ENCODE measurements at places on chromosomes 11 and 22.

- no peak for DNase-seq
These were observed 67.7 kb downstream of the CCDC81 start for GRCh38 chr11:86442420-86442819.

DNA sequence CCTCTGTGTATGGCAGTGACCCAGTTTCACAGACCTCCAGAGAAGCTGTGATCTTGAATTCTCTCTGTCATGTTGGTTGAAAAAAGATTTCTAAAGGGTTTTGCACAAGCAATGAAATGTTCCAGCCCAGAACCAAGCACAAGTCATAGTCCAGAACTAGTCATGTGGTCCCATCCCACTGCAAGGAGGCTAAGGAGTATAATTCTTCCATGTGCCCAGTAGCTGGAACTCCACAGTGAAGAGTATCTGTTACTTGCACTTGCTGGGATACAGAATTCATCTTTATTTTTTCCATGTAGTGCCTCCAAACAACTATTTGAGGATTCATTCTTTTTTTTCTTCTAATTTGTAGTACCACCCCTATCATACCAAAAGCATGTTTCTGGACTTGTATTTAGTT, 9.9 kb upstream of the MMP8 start:
- DNase-seq = no peak

DNA sequence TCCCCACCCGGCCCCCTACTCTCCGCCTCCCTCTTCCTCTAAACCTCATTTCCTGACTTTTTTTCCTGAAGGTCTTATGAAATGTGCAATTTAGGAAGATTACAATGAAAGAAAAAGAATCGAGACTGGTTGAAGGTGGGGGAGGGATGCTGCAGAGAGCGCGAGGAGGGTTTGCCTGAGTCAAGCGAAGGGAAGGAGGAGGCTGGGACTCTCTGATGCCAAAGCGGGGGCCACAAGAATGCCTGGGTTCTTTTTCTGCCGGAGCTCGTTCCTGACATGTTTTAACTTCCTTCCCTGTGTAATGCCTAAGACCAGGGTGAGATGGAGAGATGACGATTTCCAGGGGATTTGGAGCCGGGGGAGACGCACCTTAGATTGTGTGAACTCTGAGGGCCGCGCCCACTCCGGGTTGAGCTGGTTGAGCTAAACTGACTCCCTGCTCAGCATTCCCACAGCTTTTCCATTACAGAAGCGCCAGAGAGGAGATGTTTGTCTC, 270.5 kb upstream of the SORL1-AS1 start:
- DNase-seq = no peak

GRCh38 chr11:59272771-59273372, 60.1 kb upstream of the MPEG1 start:
- DNase-seq = no peak

DNA sequence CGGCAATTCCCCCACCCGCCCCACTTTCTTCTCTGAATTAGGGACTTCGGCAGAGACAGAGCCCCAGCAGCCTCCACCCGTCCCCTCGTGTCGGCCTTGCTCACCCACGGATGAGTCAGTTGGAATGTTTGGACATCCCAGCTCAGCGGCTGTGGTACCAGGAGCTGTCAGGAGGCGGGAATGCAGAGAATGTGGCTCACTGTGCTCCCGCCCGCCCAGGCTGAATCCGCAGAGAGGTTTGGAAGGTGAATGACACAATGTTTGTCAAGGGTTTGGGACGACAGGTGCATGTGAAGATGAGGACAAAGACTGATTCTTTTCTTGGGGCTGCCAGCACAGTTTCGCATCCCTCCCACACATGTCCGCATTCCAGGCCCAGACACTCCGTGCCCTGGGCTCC, 39.6 kb downstream of the LIF start:
- no peak for DNase-seq

- DNase-seq = no peak
These were observed 131.2 kb downstream of the BUD13 start for GRCh38 chr11:116641561-116642045.

GRCh38 chr11:96322775-96323641, 20.0 kb downstream of the MAML2 start:
- DNase-seq = no peak

DNA sequence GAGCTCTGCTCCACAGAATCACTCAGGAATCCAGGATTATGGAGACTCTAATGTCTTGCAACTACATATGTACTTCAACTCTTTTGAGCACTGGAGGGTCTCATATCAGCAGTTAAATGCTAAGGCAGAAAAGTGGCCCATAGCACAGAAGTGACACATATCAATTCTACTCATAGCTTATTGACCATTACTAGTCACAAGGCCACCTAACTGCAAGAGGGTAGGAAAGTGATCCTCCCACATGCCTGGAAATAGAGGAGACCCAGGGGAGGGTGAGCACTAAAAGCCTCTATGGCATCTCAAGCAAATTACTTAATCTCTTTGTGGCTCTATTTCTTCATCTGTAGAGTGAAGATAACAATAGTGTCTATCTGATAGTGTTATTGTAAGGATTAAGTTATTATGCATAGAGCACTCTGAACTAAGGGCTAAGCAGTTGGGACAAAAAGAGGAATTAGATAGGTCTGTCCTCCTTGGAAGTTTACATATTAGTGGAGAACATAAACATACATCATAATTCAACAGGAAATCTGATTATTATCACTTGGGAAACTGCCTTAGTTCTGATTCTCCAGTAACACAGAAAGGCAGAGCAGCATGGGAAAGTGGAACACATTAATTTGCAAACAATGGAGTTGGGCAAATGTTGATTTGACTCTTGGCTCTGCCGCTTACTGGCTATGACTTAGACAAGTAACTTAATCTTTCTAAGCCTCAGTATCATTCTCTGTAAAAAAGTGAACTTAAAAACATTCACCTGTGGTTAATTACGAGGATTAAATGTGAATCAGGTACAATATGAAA, 25.1 kb upstream of the USP47 start:
- DNase-seq = no peak

DNA sequence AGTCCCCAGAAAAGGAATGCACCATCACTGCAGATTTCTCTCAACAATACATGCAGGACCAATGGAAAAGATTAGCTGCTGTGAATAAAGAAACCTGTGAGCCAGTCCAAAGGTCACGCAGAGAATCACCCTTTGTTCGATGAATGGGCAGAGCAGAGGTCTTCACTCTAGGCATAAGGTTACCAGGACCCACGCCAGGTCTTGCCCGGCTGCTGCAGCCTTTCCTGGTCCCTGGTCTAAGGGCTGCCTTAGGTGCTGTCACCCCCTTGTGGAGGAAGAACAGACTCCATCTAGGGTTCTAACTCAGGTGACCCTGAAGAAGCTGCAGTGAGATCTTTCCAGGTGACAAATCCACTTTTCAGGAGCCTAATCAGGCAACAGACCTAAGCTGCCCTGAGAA, 29.0 kb upstream of the NAP1L4 start:
- peak; percentile 14 for DNase-seq

DNA sequence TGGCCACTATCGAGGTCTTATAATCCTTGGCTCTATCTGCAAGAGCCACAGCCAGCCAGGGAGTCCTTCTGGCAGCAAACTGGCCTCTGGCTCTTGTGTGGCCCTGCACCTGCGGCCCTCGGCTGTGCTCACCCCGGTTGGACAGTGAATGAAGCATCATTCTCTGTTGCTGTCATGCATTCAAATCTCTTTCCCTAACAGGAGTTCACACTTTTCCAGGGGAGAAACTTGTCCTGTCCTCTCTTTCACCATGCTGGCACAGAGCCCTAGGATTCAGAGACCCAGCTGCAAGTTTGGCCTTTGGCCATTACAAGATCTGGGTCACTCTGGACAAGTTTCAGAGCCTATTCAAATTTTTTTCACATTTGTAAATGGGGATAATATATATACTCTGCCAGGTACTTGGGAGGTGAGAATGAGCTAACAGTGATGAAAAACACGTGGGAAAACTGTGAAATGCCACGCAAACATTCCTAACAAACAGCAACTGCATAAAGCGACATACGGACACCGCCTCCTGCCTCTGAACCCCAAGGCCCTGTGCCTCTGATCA, 34.2 kb downstream of the TMEM184B start:
- DNase-seq = no peak

DNA sequence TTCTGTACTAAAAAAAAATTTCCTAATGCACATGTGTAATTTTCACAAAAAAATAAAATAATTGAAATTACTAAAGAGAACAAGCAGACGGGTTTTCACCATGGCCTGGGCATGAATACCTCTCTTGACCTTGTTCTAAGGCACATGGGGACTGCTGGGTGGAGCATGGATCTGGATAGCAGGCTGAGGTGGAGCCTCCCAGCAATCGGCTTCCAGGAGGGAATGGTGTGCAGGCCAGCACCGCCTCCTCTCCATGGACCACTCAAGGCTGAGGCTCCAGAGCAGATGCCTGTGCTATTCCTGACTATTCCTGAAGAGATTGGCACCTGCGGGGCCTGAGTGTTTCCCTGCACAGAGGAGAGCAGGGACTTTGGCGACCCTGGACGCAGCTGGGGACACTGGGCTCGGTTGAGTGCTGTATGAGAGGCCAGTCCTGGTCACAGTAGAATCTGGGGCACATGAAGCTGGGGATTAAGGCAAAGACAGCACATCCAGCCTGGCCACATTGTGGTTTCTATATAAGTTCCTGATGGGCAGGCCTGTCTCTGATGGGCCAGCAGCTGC, 963.6 kb downstream of the BRD1 start:
- no peak for DNase-seq

- DNase-seq = no peak
These were observed 138.4 kb upstream of the DDI1 start for GRCh38 chr11:103898065-103898464.

- DNase-seq = no peak
These were observed 285.9 kb downstream of the BRD1 start for GRCh38 chr22:49541693-49542230.

GRCh38 chr11:64566042-64566914, 24.7 kb upstream of the SLC22A12 start:
- no peak for DNase-seq

- no peak for DNase-seq
These were observed 728.9 kb downstream of the OPCML start for GRCh38 chr11:132803436-132803835.

DNA sequence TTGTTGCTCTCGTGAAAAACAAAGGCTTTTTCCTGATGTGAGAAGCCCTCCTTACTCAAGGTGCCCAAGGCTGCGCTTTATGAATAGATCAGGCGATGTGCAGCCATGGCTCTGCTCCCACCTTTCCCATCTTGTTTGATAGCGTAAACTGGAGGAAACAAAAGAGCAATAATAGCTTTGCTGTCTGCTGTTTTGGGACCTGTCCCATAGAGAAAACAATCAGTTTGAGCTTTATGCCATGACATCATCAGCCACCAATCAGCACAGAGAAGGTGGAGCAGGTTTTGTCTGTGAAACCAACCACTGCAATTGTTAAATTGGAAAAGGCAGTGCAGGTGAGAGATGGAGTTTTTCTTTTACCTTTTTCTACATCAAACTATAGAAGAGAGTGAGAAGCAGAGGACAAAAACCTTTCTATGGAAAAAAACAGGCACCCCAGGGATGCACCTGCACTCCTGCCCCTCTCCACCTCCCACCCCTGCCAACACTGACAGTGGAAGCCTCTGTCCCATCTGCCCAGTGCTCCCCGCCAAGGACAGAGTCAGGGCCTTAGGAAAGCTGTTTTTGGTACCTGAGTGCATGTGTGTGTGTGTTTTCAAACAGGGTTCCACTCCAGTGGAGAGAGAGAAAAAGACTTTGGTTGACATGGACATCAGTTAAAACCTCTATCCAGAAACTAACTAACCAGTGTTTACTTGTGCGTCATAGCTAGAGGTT, 80.7 kb downstream of the MICAL3 start:
- DNase-seq = no peak

DNA sequence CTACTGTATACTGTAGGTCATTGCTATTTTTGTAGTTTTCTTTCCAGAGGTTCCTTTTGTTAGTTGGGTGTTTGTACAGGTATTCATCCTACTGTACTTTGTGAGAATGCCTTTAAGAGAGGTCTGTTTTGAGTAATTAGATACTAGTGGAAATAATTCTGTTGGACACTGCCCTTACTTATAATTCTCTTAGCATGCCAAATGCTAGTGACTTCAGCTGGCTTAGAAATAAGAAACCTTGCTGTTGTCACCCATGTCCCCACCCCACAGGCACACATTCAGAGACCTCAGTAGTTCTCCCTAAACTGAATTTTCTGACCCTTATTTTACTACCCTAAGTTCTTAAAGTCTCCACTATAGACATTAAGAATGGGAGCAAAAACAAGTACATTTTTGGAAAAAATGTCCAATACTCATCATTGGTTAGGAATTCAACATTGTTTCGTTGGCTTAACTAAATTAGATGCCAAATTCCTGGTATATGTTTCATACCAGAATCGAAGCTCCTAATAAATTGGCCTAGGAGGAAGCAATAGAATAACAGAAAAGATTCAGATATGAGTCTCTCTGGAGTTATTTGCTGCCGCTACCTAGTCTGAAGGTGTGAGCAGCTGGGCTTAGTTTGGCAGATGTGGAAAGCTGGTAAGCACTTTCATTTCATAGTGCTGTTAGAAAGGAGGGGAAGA, 28.4 kb downstream of the ZNF143 start:
- DNase-seq = no peak

DNA sequence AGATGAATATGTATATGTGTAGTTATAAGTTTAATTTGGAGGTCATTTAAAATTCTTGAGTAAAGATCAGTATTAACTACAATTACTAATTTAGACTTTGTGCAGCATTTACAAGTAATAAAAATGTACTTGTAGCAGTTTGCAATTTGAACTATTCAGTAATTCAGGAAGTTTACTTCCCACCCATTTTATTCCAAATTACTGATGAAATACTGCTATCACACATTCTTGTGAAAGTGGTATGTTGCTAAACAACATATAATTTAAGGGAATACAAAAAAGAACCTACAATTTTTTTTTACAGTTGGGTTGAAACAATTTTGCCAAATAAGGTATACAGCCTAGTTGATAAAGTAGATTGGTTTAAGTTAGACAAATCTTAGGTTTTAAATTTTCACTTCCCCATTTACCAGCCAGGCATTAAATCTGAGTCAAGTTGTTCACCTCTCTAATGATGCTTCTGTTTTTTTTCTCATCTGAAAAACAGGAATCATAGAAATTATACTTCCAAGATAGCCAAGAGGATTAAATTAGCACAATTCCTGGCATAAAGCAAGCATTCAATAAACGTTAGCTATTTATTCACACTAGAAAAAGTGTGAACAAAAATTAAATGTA, 45.3 kb downstream of the ZBTB44 start:
- DNase-seq = no peak

- no peak for DNase-seq
These were observed 85.2 kb upstream of the RTL6 start for GRCh38 chr22:44583061-44583760.

- DNase-seq = no peak
These were observed 81.5 kb upstream of the TP53AIP1 start for GRCh38 chr11:129023968-129024676.

- no peak for DNase-seq
These were observed 758 bp downstream of the GALNT18 start for GRCh38 chr11:11620921-11621572.
